ENCODE measurements at places on chromosomes 1 and 21.

GRCh38 chr1:2272686-2273400 is 44.7 kb downstream of the SKI start:
- no peak for DNase-seq

DNA sequence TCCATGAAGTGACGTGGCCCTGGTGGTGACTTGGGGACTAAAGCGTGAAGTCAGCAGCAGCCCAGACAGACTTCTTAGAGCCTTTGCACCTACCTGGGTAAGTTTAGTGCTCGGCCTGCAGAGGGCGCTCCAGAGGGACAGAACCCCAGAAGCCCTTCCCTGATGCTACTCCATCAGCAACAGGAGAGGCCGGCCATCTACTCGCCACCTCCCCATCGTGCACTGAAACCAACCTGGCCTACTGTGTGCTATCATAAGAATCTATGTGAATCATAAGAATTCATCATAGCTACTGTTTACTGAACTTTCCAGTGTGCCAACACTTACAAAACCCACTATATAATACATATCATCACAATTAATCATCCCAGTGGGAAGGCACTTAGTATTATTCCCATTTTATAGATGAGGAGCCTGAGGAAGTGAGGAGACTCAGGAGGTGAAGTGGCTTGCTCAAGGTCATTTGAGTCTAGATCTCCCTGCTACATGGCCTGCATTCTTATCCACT is 7.9 kb upstream of the EDN2 start:
- no peak for DNase-seq

- no peak for DNase-seq
These were observed 17.0 kb downstream of the MAP7D1 start for GRCh38 chr1:36172983-36173382.

- no peak for DNase-seq
These were observed 45.9 kb downstream of the CAMSAP2 start for GRCh38 chr1:200784576-200784975.

GRCh38 chr1:232045139-232045994 is 418.8 kb downstream of the DISC1 start:
- no peak for DNase-seq

- no peak for DNase-seq
These were observed 86.7 kb upstream of the BCL10 start for GRCh38 chr1:85363092-85363491.

- DNase-seq: no peak
These were observed at the start of gene SLFNL1 for GRCh38 chr1:41021526-41022308. SLFNL1 (minus strand) TSS chr1:41021725; CDS start chr1:41020660, 1,065 bp downstream.

DNA sequence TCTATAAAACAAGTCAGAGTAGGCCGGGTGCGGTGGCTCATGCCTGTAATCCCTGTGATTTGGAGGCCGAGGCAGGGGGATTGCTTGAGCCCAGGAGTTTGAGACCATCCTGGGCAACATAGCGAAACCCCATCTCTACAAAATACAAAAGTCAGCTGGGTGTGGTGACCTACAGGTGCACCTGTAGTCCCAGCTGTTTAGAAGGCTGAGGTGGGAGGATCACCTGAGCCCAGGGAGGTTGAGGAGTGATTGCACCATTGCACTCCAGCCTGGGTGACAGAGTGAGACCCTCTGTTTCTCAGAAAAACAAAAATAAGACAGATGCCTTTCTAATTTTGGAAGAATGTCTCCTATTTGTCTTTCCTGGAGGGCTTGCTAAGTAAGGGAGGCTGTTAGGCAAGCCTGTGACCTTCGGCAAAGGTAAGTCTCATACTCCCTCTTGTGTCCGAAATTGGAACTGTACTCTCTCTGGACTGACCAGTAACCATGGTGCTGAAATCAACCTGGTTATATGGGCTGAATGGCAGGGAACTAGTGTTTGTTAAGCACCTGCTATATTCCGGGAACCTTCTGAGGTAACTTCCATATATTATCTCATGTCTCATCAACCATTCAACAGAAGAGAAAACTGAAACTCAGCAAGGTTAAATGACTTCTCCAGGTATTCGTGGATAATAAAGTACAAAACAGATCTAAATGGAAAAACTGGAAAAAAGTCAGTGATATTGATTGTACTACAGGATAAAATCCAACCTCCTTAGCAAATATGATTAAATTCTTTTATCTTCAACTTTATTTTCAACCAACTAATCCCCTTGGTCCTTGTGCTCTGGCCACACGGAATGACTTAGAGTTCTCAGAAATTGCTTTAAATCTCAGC is 11.8 kb upstream of the RAB3B start:
- peak; percentile 53 for DNase-seq

GRCh38 chr1:233721004-233721595 is 107.2 kb downstream of the KCNK1 start:
- no peak for DNase-seq

DNA sequence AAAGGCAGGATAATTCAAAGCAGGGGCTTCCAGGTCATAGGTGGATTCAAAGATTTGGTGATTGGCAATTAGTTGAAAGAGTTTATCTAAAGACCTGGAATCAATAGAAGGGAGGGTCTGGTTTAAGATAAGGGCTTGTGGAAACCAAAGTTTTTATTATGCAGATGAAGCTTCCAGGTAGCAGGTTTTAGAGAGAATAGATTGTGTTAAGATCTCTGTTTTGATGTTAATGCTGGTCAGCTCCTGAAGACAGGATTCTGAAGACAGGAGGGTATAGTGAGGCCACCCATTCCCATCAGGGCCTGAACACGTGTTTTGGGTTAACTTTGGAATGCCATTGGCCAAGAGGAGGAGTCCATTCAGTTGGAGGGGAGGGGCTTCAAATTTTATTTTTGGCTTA is 6.1 kb upstream of the PTBP2 start:
- no peak for DNase-seq

GRCh38 chr21:46256501-46256994 is 28.0 kb upstream of the LSS start:
- no peak for DNase-seq
